ENCODE measurements at places on chromosomes 5 and 9. TPM values are rescaled to one million over a fixed set of nuclear protein-coding genes. Genes with fewer than 3 reads are reported as not detected.

DNA sequence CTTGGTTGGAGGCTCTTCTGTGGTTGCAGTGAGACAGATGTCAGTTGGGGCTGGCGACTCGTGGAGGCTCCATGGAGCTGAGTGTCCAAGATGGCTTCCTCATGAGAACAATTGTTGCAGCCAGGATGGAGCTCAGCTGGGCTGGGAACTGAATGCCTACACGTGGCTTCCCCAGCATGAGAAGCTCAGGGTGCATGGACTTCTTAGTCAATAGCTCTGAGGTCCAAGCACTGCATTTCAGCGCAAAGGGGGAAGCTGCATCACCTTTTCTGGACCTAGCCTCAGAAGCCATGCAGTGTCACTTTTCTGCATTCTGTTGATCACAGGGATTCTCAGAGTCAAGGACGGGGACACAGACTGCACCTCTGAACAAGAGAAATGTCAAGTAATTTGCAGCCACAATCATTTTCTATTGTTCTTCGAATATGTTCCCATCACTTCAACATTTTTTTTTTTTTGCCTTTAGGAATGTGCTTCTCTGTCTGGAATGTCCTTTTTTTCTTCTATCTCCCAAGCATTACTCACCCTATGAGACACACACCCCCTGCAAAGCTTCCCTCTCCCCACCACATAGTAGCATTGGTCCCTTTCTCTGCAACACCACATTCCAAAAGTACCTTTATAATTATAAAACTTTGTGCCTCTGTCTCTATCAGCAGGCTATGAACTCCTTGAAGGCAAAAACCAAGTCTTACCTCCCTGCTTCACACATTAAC, 57.5 kb upstream of the STK32A start:
- no peak overlapping the region for H3K27ac ChIP-seq
- H3K27me3 ChIP-seq: no peaks in the 10 kb centered on the region
- no peaks in the 10 kb centered on the region for H3K36me3 ChIP-seq

- H3K36me3 ChIP-seq: no peaks in the 10 kb centered on the region
- no peak for DNase-seq
- H3K27ac ChIP-seq: no peak overlapping the region
- H3K4me1 ChIP-seq: no peaks in the 10 kb centered on the region
- H3K27me3 ChIP-seq: no peaks in the 10 kb centered on the region
- no peak overlapping the region for H3K4me3 ChIP-seq
These were observed 47.5 kb downstream of the SLC44A1 start for GRCh38 chr9:105291938-105292337.

DNA sequence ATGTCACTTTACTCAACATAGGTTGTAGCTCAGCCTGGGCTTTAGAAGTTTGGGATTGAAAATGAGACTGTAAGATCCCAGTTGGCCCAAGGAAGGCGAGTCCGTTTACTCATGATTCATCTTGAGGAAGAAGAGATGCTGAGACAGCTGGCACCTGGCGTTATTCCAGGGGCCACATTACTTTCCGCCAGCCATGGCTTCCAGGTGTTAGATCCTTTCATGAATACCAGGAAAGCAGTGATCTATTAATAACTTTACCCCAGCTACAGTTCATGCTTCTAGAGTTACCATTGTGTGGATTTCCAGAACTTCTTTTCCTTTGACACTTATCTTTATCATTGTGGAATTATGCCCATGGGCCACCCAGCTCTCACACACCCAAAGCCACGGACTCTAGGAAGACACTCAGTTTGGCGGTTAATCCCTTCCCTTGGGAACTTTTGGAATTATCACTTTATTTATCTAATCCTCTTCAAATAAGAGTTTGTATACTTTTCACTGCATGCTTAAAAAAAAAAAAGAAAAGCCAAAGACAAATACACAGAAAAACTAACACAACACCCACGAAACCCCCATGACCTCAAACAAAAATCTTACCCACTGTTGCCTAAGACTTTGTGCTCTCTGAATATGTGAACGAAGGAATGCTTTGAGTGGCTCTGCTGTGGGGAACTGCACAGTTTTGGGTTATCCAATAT, 26.9 kb downstream of the RAI14 start:
- no peak for DNase-seq
- no peaks in the 10 kb centered on the region for H3K27me3 ChIP-seq

GRCh38 chr5:133359861-133360260, 252.5 kb downstream of the FSTL4 start:
- no peaks in the 10 kb centered on the region for H3K27me3 ChIP-seq
- no peak overlapping the region for H3K27ac ChIP-seq
- no peaks in the 10 kb centered on the region for H3K36me3 ChIP-seq
- DNase-seq: no peak
- no peak overlapping the region for H3K4me3 ChIP-seq
- no peaks in the 10 kb centered on the region for H3K4me1 ChIP-seq

DNA sequence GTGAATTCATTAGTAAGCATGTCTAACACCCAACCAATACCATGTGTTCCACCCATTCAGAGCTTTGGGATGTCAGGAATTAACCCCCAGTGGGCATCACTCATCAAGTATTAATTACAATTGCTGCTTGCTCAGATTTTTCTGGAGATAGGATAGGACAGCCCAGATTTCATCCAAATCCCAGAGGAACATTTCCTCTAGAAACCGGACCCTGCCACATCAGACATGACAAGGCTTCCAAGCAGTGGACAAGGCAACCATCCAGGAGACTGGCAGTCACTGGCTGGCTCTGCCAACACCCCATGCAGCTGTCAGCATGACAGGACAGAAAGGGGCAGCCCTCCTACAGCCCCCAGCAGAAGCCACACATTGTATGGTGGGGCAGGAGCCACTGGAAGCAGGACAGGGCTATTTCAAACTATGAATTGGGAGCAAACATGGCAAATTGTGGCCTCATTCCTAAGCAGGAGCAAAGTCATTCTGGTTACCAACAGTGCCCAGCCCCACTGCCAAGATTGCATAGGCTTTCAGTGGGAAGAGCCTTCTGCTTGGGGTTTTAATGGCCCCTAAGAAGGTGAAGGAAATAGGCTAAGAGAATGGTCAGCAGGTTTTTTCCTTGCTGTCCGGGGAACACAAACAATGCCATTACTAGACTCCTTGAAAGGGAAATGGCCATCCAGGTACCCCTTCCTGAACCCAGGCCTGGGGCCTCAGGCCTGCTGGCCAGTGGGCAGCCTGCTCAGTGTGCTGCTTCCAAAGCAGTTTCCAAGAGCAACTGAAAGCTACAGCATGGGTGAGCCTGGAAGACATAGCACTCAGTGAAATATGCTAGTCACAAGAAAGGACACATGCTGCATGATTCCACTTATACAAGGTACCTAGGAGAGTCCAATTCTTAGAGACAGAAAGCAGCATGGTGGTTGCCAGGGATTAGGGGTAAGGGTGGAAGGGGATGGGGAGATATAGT, 294.7 kb upstream of the SLC30A5 start:
- DNase-seq: no peak
- H3K4me3 ChIP-seq: no peak overlapping the region
- no peak overlapping the region for H3K27ac ChIP-seq
- no peaks in the 10 kb centered on the region for H3K36me3 ChIP-seq

Gene NSUN2
- 69.1 TPM for total RNA-seq

Gene PCDHGA8
- total RNA-seq: 9.6 TPM

Gene SDHA
- 62.3 TPM for total RNA-seq

Gene ASPN
- not detected for total RNA-seq

Gene PLK2
- total RNA-seq: not detected

Gene RAD17
- 61.7 TPM for total RNA-seq

Measured in Karpas-422 (cell line).